Fibroblast of lung (primary cell): ENCODE measurements at places on chromosomes 6 and 20. TPM values are rescaled to one million over a fixed set of nuclear protein-coding genes. Genes with fewer than 3 reads are reported as not detected.

DNA sequence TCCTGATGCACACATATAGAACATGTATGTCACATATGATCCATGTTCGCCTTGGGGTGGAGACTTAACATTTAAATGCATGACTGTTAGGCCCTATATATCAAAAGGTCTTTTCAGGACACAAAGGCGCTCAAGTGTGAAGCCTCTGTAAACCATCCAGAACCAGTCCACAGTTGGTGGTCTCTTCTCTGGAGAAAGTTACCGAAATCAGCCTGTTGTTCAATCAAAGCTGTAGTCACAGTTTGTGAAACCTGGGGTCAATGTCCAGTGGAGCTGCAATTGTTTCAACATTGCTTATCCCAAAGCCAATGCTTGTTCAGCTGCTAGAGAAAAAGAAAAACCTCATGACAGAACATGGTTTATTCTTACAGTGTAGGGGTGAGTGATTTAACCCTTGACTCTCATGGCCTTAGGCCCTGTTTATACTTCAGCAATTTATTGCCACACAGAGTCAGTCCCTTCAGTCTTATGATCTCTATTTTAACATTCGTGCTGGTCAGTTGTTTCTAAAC, 193.6 kb upstream of the CST7 start:
- DNase-seq: no peak

DNA sequence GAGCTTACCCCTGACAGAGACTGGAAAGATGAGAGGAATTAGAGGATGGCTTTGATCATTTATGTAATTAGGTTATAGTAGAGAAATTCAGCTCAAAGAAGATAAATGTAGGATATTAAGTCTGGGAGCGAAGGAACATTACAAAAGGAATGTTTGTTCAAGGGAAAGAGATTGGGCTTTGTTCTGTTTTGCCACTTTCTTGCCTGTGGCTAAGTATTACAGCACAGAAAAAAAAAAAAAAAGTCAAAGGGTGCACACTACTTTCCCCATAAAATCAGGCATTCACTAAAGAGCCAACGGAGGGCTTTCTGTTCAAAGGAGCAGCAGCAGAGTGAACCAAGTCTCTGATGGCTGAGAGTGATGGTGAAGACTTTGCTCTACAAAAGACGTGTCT, 5.0 kb upstream of the HDDC2 start:
- DNase-seq: no peak

DNA sequence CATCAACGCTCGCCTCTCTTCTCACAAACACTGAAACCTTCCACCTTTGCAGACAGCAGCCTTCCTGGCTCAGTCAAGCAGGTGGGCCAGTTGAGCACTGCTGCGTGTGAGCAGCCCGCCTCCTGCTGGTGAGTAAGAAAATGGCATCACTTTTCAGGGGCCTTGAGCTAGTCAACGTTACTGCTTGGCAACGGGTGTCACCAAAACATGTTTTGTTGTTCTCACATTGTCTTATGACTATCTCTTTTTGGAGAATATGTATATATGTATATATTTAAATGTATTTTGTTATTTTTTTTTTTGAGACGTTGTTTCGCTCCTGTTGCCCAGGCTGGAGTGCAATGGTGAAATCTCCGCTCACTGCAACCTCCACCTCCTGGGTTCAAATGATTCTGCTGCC, 97.0 kb upstream of the AGPAT4 start:
- DNase-seq: peak; percentile 65

The PGBD1 gene
- total RNA-seq: 5.6 and 5.8 TPM in 2 replicates

- DNase-seq: no peak
Observed at GRCh38 chr20:17560344-17561074, 9.4 kb upstream of the DSTN start.

GRCh38 chr6:145442110-145442509, 293.2 kb downstream of the EPM2A start:
- no peak for DNase-seq

GRCh38 chr20:41436679-41437078, 70.1 kb upstream of the EMILIN3 start:
- DNase-seq: peak; percentile 77

The RIPPLY2 gene
- total RNA-seq: 0.51 TPM in 1 of 2 replicates, not detected in the other

DNA sequence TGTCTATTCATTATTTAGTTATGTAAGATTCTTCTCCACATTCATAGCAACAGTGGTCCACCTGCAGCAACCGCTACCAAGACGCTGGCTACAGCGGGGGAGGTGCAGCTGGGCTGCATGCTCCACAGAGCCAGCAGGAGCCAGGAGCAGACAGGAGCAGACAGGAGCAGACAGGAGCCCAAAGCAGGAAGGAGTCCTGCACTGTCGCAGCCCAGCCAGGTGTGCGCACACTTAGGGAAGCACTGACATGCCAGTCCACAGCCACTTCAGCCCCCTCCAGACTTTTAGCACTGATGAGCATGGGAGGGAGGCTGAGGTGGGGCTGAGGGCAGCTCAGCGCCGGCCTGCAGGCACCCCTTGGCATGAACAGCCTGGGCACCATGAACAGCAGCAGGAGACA, 19.6 kb downstream of the KIF16B start:
- no peak for DNase-seq

The DDX43 gene
- total RNA-seq: 2.0 and 3.1 TPM in 2 replicates

The RPS6KA2 gene
- total RNA-seq: 109 and 116 TPM in 2 replicates

- no peak for DNase-seq
Observed at GRCh38 chr6:118652051-118652615, 742 bp upstream of the CEP85L start.

- DNase-seq: peak; percentile 25
Observed at GRCh38 chr6:122995921-122996793, at the start of gene CLVS2. CLVS2 (plus strand) TSS chr6:122996235; CDS start chr6:122997778, 1,543 bp downstream.

DNA sequence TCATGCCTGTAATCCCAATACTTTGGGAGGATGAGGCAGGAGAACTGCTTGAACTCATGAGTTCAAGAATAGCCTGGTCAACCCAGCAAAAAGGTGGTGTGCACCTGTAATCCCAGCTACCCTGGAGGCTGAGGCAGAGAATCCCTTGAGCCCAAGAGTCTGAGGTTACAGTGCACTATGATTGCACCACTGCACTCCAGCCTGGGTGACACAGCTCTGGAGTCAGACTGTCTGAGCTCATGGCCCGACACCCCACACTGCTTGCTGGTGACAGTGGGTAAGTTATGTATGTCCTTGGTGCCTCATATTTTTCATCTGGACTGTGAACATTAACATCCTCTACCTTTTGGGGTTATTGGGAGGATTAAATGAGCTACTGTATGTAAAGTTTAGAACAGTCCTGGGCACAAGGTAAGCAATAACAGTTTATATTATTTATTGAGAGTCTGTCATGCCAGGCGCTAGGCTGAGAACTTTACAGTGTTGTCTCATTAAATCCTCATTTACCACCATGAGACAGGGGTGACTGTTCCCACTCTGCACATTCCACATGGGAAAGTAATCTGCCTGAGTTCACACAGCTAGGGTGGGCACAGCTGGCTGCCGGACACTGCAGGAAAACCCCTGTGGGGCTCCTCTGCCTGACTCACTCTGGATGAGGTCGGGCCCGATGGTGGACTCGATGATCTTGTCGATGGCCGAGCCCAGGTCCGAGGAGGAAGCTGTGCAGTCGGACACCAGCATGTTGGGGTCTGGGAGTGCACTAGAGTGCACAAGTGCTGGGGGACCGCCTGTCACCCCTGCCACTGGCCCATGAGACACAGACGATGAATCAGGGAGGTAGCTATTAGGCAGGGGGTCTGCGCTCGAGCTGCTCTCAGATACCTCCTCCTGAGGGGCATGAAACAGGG, 2.9 kb downstream of the ZNF335 start:
- no peak for DNase-seq

DNA sequence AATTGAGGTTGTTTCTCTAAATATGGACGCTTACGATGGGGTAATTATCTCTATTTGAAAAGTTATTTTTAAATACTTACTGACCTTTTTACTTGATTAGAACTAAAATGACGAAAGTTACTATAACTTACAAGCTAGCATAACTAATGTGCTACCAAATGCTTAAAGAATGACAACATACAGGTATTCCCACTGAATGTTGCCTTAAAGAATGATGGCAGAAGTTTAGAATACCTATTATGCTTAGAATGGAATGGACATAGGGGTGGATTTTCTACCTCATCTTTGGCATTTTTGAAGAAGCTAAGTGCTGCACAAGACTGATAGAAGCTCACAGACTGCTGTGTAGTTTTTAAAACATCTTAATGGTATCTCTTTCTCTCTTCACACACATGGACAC, 284.8 kb downstream of the THBS2 start:
- no peak for DNase-seq

- DNase-seq: no peak
Observed at GRCh38 chr6:3372912-3373554, 83.8 kb downstream of the SLC22A23 start.

The ITCH gene
- total RNA-seq: 67.5 and 77.6 TPM in 2 replicates

DNA sequence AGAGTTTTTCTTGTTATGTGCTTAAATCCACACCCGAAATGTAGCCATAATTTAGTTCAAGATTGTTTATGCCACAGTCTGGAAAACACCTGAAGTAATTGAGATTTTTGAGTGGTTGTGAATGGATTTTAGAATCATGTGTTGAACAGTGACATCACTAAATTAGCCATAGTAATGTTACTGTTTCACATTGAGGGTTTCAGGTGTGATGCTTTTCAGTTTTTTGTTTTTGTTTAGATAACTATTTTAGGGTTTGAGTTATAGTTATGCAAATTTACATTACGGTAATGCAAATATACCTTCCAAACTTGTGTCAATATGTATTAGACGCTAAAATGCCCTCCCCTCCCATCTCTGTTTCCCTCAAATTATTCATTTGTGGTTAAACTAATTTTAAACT, 22.9 kb downstream of the QKI start:
- no peak for DNase-seq

DNA sequence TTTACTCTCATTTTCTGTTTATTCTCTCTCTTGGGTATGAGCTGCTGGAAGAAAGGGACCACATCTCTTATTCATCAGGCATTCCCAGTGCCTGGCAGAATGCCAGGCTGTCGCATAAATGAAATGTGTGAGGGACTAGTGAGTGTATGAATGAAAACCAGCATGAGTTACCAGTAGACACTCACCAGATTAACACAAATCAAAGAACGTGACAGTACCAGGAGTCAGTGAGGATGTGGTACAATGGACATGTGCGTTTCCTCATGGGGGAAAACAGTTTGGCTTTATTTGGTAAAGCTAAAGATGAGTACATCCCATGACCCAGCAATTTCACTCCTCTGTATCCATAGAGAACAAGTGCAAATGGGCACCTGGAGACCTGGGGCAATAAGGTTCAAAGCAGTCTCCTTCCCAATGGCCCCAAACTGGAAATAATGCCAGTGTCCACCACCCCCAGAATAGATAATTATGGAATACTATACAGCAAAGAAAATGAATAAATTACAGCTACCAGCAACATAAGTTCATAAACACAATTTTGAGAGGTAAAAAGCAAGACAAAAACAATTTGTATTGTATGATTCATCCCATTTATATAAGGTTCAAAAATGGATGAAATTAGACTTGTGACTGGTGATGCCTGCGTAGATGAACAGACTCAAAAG, 93.3 kb downstream of the CDH22 start:
- no peak for DNase-seq

The NQO2 gene
- total RNA-seq: 12.1 and 18.7 TPM in 2 replicates
